ENCODE measurements at places on chromosomes 12 and 14.

DNA sequence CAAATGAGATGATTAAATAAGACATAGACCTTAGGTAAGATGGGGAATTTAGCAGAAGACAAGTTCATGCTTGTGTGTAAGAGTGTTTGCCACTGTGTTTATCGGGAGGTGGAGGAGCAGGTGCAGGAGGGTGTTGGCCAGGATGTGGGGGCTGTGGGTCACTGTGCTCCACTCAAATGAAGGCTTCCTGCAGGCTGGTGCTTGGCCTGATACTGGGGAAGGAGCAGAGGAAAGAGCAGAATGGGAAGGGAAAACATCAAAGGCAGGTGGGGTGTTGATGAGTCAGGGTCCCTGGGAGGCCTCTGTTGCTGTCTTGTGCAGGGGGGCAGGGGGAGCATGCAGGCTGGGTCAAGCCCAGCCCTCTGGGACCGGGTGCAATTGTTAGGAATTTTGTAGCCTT, 126.5 kb downstream of the TSPAN9 start:
- no peak for DNase-seq

DNA sequence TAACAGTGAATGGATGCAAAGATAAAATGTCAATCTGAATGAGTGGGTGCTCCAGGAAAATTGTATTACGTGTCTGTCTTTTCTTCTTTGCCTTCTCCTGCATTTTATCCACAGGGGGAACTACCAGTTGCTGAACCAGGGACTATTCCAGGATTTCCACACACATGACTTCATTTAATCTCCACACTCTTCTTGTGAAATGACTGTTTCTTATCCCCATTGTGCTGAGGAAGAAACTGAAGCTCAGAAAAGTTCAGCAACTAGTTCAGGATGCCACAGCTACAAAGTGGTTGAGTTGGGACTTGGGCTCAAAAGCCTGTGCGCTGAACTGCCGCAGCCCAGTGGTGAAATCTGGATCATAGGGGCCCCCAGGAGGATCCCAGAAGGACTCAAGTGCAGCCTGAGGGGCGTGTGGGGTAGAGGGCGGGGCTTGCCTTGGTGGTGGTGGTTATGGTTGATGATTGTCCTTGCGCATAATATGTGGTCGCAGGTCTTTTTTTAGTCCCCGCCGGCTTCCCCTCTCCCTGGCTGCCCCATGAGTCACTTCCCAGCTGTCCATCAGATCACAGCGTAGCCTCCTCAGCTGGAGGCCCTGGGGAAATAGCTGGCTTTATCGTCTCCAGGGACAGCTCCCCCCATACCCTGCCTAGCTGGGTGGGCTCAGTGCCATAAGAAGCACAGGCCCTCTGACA, 235.2 kb upstream of the CRY1 start:
- no peak for DNase-seq

- no peak for DNase-seq
Observed at GRCh38 chr12:24554612-24555295, 394.1 kb downstream of the BCAT1 start.

GRCh38 chr14:38866461-38866860, 236.6 kb downstream of the SEC23A start:
- DNase-seq = no peak

DNA sequence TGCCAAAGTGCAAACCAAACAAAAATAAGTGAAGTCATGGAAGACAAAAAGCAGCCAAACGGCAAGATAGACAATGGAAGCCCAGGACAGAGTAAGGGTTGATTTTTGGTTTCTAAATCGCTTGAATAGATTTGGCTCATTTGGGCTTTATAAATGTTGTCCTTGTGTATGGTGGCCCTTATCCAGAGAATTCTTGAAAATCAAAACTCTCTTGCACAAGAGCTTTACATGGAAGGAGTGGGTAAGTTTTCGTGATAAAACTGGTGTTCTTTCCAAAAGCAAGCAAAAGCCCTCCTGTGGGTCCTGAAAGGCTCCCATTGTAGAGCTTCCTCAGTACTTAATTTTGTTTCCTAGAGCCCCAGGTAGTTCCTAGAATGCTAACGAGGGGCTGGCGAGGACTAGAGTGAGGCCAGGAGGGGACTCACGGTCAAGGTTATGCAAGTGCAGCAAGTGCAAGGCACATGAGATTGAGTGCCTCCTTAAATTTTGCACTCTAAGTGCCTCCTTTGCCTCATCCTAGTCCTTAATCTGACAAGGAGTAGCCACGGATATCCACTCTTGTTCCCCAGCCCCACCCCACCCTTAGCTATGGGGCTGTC, 4.1 kb downstream of the SIX6 start:
- no peak for DNase-seq

- DNase-seq = no peak
Observed at GRCh38 chr14:104698688-104699425, 9.4 kb downstream of the INF2 start.

- DNase-seq = no peak
Observed at GRCh38 chr12:24473097-24473496, 475.8 kb downstream of the BCAT1 start.

DNA sequence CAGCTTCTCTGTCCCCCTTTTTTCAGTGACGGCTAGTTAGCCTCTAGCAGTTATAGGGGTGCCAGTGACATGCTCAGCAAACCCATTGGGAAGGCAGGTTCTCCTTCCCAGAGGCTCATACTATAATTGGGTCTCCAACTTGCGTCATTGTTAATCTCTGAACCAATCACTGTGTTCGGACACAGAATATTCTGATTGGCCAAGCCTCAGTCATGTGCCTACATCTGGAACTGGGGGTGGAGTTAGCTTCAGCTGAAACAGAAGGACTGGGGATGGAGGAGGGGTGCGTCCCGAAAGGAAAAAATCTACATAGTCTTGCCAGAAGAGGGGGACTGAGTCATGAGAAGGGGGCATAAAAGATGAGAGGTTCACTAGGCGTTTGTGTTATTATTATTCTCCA, 165.6 kb downstream of the SUDS3 start:
- DNase-seq = no peak

DNA sequence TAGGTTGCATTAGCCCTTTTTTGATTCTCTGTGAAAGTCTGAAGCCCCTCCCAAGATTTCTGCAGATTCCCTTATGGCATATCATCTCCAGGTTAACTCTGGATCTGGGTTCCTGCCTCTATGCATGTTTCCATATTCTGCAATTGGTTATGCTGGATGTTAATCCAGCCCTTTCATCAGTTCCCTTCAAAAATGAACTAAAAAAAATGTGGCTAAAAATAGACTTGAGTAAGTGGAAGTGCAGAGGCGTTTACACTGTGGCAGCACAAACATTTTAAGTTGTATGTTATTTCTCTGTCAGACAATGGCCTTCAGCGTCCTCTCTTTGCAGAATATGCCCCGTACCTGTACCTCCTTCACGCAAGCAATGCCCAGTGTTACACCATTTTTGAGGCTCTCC, 11.4 kb downstream of the MGST1 start:
- no peak for DNase-seq

DNA sequence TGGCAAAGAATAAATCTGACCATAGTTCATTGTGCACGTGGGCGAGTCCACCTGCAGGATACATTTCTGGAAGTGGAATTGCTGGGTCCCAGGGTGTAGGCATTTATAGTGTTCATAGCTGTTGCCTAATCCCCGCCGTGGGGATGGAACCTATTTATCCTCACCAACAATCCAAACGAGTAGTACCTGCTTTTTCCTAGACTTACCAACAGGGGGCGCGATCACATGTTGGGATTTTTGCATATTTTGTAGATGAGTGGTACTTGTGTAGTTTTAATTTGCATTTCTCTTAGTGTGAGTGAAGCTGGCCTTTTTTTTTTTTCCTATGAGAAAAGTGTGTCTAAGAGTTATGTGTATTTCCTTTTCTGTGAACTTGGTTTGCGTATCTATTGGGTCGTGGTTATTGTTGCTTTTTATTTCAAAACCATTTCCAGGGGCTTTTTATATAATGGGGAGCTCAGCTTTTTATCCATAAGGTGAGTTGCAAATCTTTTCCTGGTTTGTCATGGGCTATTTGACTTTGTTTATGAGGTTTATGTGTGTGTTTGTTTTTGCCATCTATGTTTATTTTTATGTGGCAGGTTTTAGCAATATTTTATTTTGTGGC, 67.2 kb downstream of the CCDC92 start:
- peak; percentile 46 for DNase-seq

DNA sequence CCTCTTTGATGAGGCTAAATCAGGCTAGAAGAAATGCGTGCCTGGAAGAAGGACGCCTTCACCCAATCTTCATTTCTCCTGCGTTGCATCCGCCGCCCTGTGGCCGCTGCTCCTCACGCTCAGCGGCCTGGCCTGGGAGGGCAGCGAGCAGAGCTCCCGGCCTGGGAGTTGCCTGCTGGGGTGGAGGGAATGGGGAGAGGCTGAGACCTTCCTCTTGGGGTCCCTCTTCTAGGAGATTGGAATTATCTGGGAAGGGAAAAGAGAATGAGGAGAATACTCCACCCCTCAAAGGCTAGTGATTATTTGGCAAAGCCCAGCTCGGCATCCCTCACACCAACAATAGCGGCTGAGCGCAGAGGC, 2.4 kb upstream of the HOXC12 start:
- no peak for DNase-seq

DNA sequence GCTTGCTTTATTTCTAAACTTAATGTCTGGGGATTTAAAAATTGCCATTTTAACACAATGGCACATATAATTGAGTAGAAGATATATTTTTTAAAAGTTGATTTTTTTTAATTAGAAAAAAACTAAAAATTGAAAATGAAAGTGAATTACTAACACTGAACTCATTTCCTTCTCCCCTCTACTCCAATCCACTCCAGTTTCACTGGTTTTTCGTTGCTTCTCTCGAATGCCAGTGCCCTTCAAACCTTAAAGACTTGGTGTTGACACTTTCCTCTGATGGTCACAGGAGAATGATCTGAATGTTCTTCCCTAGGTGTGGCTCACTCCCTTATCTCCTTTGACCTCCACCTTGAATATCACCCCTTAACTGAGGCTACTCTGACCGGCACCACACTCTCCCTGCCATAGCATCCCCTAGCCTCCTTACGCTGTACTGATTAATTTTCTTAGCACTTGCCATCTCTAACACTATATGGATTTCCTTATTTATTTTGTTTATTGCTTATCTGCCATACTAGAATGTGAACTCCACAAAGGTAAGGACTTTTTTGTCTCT, 107.1 kb downstream of the LIN7A start:
- no peak for DNase-seq

GRCh38 chr14:55274751-55275150, 3.5 kb downstream of the FBXO34 start:
- no peak for DNase-seq

DNA sequence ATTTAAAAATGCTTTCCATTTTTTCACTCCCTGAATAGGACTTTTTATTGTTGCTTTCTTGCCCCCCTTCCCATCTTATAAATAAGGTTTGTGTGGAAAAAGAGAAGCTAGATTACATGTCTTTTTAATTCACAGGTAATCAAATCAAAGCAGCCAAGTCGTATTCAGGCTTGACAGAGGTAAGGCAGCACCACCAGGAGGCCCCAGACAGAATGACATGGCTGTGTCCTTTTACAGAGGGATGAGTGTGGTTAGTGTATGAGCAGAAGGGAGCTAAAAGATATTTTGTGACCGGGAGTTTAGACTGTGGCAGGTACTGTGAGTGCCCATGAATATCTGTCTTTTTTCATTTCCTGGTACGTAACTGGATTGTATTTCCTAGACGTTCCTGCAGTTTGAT, 596.1 kb downstream of the ETNK1 start:
- DNase-seq = no peak

- DNase-seq = no peak
Observed at GRCh38 chr12:44544018-44544417, 332.1 kb downstream of the NELL2 start.

DNA sequence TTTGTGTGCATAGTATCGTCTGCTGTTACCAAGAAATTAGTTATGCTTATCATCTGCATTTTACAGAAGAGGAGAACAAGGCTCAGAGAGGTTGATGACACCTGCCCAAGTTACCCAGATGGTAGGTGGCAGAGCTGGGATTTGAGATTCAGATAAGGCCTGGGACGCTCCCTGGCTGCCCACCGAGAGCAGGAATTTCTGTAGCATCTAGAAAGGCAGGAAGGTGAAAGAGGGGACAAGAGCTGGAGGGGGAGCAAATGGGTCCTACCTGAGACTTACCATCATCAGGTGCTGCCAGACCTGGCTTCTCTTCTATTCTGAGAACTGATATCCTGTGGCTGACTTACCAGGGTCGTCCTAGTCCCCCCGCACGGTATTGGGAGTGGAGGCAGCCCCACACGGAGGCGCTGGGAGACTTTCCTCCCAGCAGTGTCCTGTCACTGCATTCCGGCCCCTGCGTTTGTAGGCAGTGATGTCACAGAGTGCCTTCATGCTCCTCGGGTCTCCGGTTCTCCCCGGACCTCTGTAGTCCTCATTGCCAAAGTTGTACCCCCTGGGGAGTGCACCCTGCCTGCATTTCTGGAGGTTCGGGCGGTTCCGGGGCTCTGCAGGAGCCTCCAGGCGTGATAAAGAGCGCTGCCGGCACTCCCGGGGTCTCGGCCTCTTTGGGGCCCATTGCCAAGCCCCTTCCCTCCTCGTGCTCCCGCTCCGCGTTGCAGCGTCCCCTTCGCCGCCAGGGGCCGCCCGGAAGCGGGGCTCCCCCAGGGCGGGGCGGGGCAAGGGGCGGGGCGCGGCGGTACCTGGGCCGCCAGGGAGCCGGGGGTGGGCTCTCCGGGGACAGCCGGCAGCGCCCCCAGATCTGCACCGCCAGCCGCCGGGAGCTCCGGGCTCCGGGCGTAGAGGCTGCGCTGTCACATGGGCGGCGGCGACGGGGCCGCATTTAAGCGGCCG, at the start of gene CABP1:
Gene CABP1, plus strand, starts transcription at position 856 of the 951 bp plus-strand sequence. Its CDS starts 60 bp downstream, at position 916.
- peak; percentile 59 for DNase-seq

DNA sequence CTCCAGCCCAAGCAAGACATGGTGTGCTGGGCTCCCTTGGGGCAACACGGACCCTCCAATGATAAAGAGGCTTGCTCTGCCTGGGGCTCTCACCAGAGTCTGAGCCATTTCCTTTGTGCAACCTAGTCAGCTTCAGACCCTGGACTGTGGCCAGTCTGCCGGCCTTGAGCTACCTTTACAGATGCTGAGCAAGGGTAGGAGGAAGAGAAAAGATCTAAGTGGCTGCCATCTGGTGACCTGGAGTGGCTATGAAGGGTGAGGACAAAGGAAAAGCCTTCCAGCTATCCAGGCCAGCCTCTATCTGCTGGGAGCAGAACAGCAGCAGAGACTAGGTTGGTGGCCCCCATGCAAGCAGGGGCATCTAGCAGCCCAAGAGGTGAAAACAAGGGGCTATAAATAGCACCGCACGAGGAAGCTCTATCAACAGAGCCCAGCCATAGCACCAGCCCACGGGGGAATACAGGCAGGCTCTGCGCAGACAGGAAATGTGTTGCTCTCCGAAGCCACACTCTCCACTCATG, 230.1 kb downstream of the FOXN3 start:
- no peak for DNase-seq

DNA sequence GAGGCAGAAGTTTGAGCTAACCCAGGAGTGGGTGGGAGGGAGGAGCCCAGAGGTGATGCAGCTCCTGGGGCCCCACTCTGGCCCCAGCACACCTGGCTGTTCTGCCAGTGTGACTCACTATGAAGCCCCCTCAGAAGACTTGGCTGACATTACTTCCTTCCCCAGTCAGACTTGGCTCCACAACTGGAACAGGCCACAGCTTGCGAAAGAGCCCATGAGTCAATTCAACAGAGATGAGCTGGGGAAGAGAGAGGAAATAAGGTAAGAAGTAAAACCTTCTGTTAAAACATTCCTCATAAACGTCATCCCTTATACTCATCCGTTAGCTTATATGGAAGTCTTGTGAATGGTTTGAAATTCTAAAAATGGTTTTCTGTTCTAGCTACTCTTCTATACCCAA, 245.9 kb downstream of the ADAMTS20 start:
- no peak for DNase-seq
